ENCODE measurements at places on chromosomes 16 and 17. TPM values are rescaled to one million over a fixed set of nuclear protein-coding genes. Genes with fewer than 3 reads are reported as not detected.
A peak's percentile ranks its signal among the peaks of the same experiment; 100 is the strongest.

- H3K27me3 ChIP-seq, result peaks cover 4% of the 10 kb centered on the region
- H3K36me3 ChIP-seq, result no peaks in the 10 kb centered on the region
- H3K27ac ChIP-seq, result no peak overlapping the region
- no peak overlapping the region for H3K4me3 ChIP-seq
Observed at GRCh38 chr16:20660325-20660724, 37.2 kb downstream of the ACSM1 start.

DNA sequence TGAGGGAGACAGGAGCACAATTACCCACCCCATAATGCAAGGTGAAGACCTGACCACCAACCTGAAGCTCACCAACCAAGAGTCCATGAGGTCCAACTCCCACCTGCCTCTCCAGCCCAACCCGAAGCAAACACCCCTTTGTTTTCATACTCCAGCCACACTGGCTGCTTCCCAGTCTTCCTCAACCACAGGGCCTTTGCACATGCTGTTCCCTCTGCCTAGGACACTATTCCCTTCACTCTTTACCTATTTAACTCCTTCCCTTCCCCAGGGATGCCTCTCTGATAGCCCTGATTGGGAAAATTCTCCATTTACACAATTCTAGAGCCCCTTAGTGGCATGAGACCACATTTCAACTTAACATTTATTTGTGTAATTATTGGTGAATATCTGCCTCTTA, 86.0 kb downstream of the VAT1L start:
- H3K36me3 ChIP-seq, result no peaks in the 10 kb centered on the region
- no peak overlapping the region for H3K27ac ChIP-seq
- H3K27me3 ChIP-seq, result no peaks in the 10 kb centered on the region
- DNase-seq, result no peak

DNA sequence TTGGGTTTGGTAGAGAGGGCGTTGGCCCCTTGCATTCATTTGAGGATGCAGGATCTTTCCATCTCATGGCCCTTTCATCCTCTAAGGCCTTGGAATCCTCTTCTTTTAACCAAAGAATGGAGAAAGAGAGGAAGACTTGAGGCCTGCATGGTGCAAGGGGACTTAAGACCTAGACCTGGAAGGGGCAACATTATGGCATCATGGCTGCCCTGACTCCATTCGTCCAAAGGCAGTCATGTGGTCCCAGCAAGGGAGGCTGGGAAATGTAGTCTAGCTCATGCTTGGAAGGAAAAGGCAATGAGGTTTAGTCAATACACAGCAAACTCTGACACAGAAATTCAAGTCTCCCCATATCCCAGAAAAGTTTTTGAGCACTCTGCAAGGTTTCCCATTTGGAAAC, 30.7 kb upstream of the CDRT4 start:
- no peaks in the 10 kb centered on the region for H3K27me3 ChIP-seq
- H3K4me1 ChIP-seq, result peaks cover 6% of the 10 kb centered on the region
- DNase-seq, result peak; percentile 14
- no peak overlapping the region for H3K27ac ChIP-seq

- H3K27ac ChIP-seq, result no peak overlapping the region
- no peaks in the 10 kb centered on the region for H3K36me3 ChIP-seq
- H3K27me3 ChIP-seq, result no peaks in the 10 kb centered on the region
- no peaks in the 10 kb centered on the region for H3K4me1 ChIP-seq
Observed at GRCh38 chr16:89014403-89015230, 37.6 kb upstream of the CBFA2T3 start.

GRCh38 chr17:15031975-15032374, 233.2 kb downstream of the PMP22 start:
- no peaks in the 10 kb centered on the region for H3K36me3 ChIP-seq
- H3K4me1 ChIP-seq, result no peaks in the 10 kb centered on the region
- DNase-seq, result no peak
- H3K27ac ChIP-seq, result no peak overlapping the region
- H3K27me3 ChIP-seq, result no peaks in the 10 kb centered on the region
- H3K4me3 ChIP-seq, result no peak overlapping the region

GRCh38 chr17:79844869-79845600, 5.8 kb upstream of the CBX4 start:
- no peaks in the 10 kb centered on the region for H3K36me3 ChIP-seq
- peaks cover 53% of the 10 kb centered on the region for H3K4me1 ChIP-seq
- DNase-seq, result peak; percentile 47

The SGCA gene
- not detected for polyA plus RNA-seq

The AOC3 gene
- polyA plus RNA-seq, result not detected

The KRTAP1-3 gene
- polyA plus RNA-seq, result not detected

The MIEF2 gene
- 19.9 TPM for polyA plus RNA-seq

The PAGR1 gene
- 46.1 TPM for polyA plus RNA-seq
